Lower lobe of right lung (tissue), 2 donors: ENCODE measurements at places on chromosomes 11 and 22.

- DNase-seq, result peak; percentile 81
These were observed 32.1 kb downstream of the A4GALT start for GRCh38 chr22:42688241-42689211.

GRCh38 chr11:115092516-115092915 lies 411.7 kb downstream of the CADM1 start:
- DNase-seq, result no peak

DNA sequence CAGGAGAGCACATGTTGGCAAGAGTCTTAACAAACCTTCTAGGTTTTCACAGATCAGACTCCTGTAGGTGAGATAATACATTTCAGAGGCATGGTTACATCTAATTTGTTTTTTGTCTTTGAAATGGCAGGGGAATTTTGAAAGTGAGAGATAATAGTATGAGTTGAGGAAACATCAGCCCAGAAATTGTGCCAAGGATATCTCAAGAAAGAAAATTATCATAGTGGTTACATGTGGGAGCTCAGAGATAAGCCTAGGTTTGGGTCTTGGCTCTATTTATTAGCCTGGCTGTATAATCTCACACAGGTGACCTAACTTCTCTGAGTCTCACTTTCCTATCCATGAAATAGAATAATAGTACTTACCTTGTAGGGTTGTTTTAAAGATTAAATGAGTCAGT lies 443 bp downstream of the BTBD18 start:
- no peak for DNase-seq

GRCh38 chr11:77558380-77558779 lies 31.4 kb upstream of the AQP11 start:
- no peak for DNase-seq

GRCh38 chr11:783581-784015 lies 6.3 kb downstream of the CEND1 start:
- DNase-seq, result peak; percentile 89

DNA sequence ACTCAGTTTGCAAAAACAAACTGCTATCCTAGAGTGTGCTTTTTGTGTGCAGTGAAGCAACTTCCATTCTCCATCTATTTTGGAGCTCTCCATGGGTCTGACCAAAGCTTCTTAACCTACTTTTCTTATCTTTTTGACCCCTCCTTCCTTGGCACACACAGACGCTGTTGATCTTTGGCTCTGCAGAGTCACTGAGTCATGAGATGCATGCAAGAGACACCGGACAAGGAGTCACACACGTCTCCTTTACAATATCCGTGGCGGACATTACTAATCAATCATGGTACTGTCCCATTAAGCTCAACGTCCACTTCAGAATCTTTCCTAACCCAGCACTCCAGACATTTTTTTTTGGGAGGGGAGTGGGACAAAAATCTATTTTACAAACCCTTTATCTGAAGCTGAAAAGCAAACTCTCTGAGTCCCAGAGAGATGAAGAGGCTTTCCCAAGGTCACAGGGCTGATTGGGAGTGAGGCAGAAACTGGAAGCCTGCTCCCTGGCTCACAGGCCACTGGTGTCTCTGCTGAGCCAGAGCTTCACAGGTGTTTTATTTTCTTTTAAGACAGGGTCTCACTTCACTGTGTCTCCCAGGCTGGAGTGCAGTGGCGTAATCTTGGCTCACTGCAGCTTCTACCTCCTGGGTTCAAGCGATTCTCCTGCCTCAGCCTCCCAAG lies 165.8 kb upstream of the SYT13 start:
- no peak for DNase-seq

GRCh38 chr11:8459711-8460399 lies 134.2 kb downstream of the STK33 start:
- DNase-seq, result no peak

DNA sequence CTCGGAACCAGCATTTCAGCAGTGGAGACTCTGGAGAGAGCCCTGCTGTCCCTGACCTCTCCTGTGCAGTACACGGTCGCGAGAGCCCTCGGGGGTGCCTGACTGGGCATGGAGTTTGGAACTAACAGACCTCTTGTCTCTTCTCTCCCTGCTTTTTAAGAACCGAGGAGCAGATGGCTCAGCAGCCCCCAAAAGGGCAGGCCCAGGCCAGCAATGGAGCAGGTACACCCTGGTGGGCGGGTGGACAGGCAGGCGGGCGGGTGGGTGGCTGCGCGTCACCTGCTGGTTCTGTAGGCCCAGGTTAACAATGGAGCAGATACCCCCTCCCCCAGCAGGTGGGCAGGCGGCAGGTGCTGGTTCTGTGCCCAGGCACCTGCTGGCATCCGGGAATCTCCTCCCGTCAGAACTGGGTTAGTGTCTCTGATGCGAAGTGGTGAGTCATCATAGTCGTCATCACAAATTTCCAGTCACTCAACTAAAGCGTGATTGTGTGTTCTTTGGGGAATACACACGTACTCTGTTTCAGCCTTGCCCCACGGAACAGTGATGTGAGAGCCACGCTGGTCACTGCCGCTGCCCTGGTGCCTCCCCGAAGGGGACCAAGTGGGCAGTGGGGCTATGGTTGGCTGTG lies 41.1 kb downstream of the GRAMD4 start:
- no peak for DNase-seq

DNA sequence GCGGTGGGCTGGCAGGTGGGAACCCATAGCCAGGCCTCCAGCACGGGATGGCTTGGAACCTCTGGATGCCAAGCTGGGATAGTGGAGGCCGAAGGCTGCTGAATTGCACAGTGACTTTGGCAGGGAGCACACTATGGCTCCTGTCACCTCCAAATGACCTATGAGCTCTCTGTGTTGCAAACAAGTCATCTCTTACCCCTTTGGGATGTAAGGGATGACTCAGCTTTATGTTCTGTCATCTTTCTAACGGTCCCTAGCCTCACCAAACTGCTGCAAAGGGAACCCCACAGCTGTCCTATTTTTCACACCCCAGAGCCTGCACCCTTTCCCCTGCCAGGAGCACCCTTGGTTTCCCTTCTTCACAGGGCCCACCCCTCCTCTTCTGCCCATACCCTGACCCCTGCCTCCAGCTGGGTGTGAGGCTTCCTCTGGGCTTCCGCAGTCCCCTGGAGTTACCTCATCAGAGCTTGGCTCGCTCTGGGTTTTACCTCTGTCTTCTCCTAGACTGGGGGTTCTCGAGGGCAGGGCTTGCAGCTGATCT lies 2.7 kb upstream of the SCUBE1 start:
- DNase-seq, result no peak

DNA sequence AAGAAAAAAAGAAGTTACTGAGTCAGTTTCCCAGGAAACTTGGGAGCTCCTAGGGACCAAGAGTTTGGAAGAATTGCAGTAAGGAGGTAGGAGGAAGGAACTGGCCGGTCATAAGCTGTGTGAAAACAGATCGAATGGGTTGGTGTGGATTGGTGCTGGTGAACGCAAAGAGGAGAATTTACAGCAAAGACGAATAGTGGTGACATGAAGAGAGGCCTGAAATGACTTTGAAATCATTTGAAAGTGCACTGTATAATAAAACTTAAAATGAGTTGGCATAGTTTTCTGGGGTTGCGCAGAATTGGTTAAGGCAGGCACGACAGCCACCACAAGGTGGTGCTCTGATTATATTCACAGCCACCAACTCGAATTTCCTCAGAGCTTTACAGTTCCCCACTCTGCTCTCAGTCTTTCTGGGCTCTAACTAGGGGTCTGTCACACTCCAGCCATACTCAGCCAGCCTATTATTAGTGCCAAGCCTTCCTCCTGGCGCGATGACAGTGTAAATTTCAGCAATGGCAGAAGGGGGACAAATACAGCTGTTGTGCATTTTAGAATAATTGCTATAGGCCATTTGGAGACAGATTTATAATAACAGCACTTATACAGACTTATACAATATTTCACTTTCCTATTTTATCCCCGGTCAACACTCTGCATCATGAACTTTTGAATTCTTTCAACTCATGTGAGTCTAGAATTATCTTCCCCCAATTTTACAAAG lies 8.3 kb upstream of the HTR3B start:
- DNase-seq, result no peak

GRCh38 chr11:133942577-133942976 lies 14.2 kb downstream of the IGSF9B start:
- no peak for DNase-seq

GRCh38 chr11:1870721-1871466 lies 18.0 kb downstream of the LSP1 start:
- DNase-seq, result peak; percentile 74

DNA sequence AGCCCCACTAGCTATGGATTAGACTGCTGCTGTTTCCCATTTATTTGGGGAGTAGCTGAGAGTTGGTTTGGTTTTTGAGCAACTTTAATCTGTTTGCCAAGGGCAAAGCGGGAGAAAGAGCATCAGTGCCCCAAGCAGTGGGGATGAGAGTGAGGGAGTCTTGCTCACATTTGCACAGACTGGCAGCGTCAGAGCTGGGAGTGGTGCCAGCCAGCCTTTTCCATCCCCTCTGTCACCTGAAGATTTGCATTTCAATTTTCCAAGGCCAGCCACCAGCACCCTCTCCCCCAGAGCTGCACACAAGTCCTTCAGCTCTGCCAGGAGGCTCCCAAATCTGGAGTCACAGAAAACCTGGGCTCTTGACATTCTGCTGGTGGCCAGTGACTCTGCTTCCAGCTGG lies 21.0 kb upstream of the UVRAG start:
- DNase-seq, result no peak

GRCh38 chr11:1866226-1866625 lies 13.3 kb downstream of the LSP1 start:
- DNase-seq, result peak; percentile 30

GRCh38 chr11:118699506-118700220 lies 20.2 kb upstream of the TREH start:
- DNase-seq, result no peak

GRCh38 chr11:113908098-113908497 lies 3.5 kb downstream of the HTR3B start:
- no peak for DNase-seq

DNA sequence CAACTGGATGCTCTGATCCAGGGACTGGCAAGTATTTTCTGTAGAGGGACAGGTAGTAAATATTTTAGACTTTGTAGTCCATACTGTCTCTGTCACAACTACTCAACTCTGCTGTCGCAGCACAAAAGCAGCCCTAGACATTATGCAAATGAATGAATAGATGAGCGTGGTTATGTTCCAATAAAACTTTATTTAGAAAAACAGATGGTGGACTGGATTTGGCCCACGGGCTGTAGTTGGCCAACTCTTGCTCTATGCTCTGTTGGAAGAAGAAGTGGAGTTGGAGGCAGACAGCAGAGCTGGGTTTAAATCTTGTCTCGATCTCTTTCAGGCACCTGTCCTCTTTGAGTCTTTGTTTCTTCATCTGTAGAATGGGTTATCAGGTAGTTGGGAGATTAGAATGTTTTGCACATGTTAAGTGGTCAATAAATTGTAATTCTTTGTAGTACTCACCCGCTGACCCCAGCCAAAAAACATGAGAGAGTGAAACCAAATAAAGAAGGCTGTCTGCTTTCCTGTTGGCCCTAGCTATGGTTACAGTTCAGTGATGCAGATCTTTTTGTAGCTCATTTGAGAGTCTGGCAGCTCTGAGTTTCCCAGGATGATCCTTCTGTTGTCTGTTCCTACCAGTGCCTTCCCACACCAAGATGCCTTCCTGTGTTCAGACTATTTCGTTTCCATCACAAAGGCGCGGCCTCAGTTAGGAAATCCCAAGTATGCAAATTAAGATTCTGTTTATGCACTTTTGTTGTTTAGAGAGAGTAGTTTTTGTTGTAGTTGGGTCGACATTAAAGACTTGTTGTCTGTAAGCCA lies 198.1 kb upstream of the SEZ6L start:
- no peak for DNase-seq

DNA sequence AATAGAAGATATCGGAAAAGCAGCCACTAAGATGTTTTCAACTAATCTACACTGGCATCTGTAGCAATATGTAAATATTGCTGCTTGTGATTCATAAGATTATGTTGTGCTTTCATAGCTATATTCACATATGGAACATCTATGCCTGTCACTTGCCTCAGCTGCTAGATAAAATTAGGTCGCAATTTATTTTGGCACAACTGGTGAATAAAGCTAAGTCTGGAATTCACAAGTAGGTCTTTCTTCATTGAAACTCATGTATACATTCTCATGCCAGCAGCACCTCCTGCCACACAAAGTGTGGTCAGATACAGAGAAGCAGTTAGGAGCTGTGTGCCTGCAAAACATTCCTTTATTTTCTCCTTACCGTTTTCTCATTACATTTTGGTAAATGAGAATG lies 543.3 kb upstream of the CHORDC1 start:
- no peak for DNase-seq

DNA sequence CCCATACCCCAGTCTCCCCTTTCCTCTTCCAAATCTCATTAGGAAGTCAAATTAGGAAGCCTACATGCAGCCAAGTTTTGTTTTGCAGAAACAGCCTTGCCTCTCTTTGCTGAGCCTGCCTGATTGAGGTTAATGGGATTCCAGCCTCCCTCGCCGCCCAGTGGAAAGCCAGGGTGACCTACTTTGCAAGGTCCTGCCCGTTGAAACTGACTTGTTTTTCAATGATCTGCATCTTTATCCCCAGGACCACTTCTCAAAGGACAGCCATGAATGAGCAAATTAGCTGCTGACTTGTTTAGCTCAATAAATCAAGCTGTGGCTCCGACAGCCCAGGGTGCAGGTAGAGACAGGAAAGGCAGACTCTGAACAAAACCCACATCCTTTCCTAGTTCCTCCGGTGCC lies 110.4 kb downstream of the RRAS2 start:
- DNase-seq, result no peak

DNA sequence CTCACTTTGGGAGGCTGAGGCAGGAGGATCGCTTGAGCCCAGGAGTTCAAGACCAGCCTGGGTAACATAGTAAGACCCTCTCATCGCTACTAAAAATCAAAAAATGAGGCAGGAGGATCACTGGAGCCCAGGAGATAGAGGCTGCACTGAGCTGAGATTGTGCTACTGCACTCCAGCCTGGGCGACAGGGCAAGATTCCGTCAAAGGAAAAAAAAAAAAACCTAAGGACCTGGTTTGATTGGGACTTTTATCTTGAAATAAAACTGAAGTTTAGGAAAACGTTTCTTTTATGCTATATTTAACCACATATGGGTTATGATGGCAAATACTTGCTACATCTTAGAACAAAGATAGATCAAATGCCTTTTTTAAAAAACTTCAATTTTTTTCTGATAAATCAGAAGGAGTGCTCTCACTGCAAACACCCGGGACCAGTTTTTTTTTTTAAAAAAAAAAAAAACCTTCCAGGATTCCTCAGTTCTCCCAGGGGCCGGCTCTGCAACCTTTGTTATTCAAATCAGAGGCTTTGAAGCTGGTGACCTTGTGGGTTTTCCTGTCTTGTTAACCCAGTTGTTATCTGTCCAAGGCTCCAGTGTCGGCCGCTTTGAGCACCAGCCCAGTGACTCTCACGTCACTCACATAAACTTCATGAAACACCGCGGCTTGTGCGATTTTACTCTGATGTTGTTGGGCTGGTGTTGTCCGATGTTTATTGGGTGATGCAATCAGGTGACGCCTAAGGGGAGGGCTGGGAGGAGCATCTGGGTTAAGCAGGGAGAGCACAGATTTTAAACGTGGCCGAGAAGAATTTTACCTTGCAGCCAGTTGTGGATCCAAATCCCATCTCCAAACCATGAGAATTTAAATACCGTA lies 24.7 kb upstream of the SLC22A12 start:
- DNase-seq, result peak; percentile 55
